NCI-H2081 treated with DMSO at 0.1 percent for 48 hours (cell line): ENCODE measurements at places on chromosomes 12 and 14.

- no peak for DNase-seq
Observed at GRCh38 chr12:128843538-128843937, 9.7 kb upstream of the GLT1D1 start.

DNA sequence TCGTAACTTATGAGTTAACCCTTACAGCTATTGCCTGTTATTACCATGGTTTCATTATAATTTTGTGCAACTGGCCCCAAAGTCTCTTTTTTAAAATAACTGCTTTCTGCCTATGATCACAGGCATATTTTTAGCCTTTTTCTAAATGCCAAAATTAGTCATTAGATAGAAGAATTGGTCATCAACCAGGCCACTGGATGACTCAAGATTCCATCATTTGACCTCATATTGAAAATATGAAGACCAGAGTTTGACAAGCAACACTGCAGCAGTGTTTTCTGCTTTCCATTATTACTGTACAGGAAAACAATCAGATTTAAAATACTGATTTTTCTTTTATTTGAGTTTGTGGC is 54.7 kb upstream of the OTOGL start:
- no peak for DNase-seq

DNA sequence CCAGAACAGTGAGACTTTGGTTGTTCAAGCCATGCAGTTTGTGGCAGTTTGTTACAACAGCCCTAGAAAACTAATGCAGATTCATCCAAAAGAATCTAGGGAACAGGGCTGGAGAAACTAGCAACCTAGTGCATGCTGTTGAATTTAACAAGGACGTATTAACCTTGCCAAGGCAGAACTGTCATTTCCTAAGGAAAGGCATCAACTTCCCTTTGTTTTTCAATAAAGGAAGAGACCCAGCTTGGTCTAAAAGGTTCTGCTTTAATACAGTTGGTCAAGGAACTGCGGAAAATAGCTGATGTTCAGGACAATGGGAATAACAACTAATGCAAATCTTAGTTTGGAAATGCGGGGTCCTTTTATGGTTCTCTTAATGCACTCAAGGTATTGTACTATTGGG is 11.5 kb downstream of the AK7 start:
- no peak for DNase-seq

- DNase-seq: no peak
Observed at GRCh38 chr12:78236264-78236663, 405.6 kb downstream of the NAV3 start.

DNA sequence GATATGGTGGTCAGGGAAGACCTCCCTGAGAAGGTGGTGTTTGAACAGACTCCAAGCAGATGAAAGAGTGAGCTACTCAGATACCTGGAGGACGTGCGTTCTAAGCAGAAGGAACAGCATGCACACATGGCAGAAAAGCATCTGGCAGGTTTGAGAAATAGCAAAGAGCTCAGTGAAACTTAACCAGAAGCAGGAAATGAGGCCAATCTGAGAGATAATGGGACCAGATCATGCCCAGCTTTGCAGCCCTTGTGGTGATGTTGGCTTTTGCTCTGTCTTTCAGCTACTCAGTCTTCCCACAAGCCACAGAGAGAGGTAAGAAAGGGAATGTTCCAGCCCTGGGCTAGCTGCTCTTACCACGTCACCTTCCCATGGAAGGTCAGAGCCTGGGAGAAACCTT is 176.3 kb upstream of the GSC start:
- DNase-seq: no peak

- no peak for DNase-seq
Observed at GRCh38 chr12:105659355-105660075, 329.0 kb downstream of the C12orf75 start.

DNA sequence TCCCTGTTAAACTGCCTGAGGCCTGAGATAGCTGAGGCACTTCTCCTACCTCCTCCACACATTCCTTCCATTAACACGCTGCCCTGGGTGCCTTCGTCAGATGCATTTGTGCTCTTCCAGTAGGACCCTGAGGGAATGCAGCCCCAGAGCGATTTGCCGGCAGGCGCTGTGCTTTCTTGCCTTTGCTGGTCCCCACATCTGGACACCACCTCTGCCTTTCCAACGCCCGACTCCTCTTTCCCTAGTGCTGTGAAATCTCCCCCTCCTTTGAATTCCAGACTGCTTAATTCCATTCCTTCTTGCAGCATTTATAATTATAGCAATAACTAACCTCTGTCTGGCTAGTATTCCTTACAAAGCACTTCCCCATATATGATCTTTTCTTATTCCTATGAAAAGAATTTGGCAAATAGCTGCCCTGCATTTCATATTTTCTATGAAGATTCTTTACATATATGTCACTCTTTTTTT is 88.4 kb downstream of the C12orf75 start:
- no peak for DNase-seq

- DNase-seq: no peak
Observed at GRCh38 chr12:12212769-12213168, 54.1 kb downstream of the LRP6 start.

GRCh38 chr12:93601591-93601990 is 29.1 kb downstream of the SOCS2 start:
- no peak for DNase-seq

DNA sequence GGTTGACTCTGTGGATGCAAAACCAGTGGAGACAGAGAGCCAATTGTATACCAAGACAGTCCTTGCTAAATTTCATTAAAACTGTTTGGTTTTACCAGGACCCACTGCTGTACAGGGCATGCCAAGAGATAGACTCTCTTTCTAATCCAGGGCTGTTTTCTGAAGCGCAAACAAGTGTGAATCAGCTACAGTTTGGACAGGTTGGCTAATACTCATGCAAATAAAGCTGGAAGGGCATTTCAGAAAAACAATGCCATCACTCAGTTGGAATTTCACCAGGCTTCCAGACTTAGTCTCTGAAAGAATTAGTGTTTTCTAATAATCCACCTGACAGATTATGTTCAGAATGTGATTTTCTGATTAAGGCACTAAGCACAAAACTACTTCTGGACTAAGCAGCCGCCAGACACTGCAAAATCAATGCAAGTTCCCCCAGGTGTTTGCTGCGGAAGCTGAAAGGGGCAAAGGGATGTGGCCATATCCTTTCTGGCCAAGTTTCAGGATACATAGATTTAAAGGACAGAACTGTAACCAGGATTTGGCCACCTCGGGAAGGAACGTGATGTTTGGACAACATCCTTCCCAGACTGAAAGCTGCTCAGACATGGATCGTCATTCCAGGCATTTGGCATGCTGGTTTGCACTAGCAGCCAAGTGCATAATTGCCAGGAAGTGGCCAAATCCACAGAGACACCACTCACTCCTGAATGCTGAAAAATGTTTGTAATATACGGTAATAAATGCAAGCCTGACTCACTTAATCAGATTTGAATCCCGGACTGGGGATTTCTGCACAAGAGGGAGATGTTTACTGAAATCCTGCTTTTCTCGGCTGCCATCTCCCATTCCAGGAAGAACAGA is 32.0 kb upstream of the CDKN3 start:
- DNase-seq: no peak

- DNase-seq: no peak
Observed at GRCh38 chr12:52577316-52577715, 3.7 kb upstream of the KRT74 start.

DNA sequence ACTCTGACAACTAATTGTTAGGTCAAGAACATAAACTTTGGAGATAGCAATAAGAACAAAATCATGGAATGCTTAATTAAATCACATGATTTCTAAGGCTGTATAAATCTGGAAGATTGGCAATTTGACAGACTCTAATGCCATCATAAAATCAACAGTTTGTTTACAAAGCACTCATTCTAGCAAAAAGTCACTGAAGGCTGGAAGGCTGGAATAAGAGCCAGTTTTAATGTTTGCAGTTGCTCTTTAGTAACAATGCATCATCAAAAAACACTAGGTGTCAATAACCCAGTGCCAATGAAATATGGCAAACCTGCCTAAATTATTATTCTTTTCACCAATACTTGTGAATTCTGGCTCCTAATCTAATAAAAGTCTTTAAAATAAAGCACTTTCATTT is 65.0 kb downstream of the NUMB start:
- no peak for DNase-seq

GRCh38 chr12:95393191-95393790 is 80.7 kb upstream of the METAP2 start:
- DNase-seq: no peak

DNA sequence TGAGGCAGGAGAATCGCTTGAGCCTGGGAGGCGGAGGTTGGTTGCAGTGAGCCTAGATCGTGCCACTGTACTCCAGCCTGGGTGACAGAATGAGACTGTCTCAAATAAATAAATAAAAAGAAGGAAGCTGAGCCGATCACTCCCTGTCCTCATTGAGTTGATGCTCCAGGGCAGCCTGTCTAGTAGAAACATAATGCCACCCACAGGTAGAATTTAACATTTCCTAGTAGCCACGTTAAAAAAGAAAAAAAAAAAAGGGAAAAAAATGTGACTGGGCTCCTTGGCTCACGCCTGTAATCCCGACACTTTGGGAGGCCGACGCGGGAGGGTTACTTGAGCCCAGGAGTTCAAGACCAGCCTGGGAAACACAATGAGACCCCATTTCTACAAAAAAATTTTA is 135.7 kb downstream of the SCARB1 start:
- no peak for DNase-seq

- DNase-seq: no peak
Observed at GRCh38 chr14:58198086-58198485, 1.9 kb upstream of the ACTR10 start.

DNA sequence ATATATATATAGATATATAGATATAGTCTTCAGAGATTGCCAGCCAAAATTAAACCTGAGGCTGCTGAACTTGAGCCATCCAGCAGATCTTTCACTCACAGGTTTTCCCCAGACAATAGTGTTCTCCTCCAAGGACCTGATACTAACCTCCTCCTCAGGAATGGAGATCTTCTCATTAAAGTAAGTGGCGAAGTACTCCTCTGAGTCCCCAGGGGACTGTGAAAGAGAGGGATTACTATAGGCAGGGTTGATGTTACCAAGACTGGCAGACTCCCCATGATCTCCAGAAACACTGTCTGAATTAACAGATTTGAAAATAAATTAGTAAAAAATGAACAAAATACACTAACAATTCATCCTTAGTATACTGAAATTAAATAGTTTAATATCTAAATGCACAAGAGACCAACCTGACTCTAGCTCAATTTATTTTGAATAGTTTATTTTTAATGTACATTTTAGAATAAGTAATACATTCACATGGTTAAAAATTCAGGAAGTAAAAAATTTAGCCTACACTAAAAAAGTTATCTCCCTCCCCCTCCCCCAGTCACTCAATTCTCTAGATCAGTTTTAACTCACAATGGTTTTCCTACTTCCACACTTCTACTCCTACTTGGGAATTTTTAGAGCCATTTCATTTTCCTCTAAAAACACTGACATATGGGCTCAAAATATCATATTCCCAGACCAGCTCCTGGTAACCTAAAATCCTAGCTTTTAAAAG is 17.7 kb downstream of the SLC11A2 start:
- DNase-seq: no peak

GRCh38 chr14:65223636-65224035 is 121.3 kb upstream of the MAX start:
- no peak for DNase-seq

DNA sequence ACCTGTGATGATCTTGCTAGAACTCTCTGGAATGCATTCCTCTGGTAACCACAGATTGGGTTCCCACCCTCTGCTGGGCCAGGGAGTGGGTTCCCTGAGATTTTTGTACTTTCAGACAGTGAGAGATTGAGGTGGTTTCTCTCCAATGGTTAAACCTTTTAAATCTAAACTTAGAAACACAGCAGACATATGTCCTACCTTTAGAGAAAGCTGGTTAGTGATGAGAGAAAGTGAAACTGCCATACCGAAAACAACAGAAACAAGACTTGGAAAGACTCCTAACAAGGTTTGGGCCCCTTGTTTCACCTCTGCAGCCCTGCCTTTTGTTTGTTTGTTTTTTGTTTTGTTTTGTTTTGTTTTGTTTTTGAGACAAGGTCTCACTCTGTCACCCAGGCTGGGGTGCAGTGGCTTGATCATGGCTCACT is 9.7 kb upstream of the SGPP1 start:
- no peak for DNase-seq

DNA sequence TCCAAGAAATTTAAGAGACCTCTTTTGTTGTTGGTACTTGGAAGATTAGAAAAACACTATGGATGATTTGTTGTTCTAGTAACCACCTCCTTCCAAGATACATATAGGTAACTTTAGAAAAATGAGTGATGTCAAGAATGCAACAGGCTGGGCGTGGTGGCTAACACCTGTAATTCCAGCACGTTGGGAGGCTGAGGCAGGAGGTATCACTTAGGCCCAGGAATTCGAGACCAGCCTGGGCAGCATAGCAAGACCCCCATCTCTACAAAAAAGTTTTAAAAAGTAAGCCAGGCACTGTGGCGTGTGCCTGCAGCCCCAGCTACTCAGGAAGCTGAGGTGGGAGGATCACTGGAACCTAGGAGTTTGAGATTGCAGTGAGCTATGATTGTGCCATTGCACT is 97.8 kb downstream of the PCNX1 start:
- no peak for DNase-seq

DNA sequence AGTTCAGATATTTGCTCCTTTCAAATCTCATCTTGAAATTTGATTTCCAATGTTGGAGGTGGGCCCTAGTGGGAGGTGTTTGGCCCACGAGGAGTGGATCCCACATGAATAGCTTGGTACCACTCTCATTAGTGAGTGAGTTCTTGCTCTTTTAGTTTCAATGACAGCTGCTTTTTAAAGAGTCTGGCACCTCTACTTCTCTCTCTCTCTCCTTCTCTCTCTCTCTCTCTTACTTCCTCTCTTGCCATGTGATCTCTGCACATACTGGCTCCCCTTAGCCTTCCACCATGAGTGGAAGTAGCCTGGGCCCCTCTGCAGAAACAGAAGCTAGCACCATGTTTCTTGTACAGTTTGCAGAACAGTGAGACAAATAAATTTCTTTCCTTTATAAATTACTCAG is 25.1 kb downstream of the GPR65 start:
- no peak for DNase-seq
